Activated T-cell treated with anti-CD3 and anti-CD28 coated beads, Interleukin-2, amount 50 U/mL, for 4 hours (primary cell): ENCODE measurements at places on chromosomes 1 and 21.

- DNase-seq, result no peak
Measured at GRCh38 chr1:234398849-234399381, 25.7 kb downstream of the COA6 start.

GRCh38 chr21:34927992-34928391 lies 121.1 kb downstream of the RUNX1 start:
- DNase-seq, result no peak

- DNase-seq, result peak; percentile 58
Measured at GRCh38 chr1:226738995-226739695, at the start of gene ITPKB. TSS of gene ITPKB (minus strand) at chr1:226739282. CDS start at chr1:226737458, 1,824 bp downstream.

DNA sequence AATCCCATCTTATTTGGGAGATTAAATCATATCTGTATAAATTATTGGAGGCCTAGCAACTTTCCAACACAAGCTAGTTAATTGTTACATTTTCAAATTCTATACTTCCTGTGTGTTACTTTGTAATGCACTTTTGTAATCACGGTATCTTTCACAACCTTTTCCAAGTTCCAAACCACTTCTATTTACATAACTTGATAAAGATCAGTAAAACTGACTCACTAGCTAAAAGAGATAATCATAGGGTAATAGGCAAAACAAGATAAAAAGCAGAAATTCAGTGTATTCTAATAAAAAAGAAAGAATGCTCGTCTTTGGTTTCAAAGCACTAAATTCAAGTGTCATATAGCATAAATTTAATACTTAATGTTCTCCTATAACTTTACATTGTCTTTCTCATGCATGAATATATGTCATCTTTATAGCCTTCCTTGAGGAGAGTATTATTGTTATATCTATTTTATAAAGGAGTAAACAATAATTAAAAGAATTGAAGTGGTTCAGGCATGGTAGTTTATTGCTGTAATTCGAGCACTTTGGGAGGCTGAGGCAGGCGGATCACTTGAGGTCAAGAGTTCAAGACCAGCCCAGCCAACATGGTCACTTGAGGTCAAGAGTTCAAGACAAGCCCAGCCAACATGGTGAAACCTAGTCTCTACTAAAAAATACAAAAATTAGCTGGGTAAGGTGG lies 66.4 kb downstream of the RGS13 start:
- DNase-seq, result no peak
